Caco-2 (cell line): ENCODE measurements at places on chromosomes 13 and 19.

DNA sequence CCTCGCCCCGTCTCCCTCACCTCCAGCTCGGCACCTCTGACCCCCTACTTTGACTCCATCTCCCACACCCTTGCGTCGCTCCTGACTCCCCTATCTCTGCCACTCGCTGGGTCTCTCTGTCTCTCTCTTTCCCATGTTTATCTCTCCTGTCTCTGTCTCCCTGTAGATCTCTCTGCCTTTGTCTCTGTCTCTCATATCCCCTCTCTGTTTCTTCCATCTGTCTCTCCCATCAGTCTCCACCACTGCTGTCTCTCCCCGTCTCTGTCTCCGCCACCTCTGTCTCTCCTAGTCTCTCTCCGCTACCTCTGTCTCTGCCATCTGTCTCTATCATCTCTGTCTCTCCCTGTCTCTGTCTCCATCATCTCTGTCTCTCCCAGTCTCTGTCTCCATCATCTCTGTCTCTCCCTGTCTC is 12.4 kb upstream of the BBC3 start:
- DNase-seq = no peak

DNA sequence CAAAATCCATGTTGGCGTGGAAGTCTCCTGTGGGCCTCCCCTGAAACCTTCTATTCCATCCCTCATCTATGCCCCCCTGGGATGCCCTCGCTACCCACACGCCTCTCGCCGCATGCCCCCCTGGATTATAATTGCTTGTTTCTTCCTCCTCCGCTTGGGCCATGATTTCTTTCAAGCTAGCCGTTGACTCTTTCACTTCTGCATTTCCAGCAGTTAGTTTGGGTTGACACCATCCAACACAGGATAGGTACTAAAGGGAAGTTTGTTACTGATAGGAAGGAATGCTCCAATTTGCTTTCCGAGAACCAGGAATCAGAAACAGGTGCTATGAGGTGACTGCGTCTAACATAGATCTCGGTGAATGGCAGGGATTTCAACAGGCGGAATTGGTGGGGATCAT is 7.7 kb upstream of the SLC25A15 start:
- DNase-seq = no peak

- peak; percentile 88 for DNase-seq
Observed at GRCh38 chr19:45160870-45161737, at the start of gene NKPD1. TSS of gene NKPD1 (minus strand) at chr19:45160982. CDS start at chr19:45160150, 832 bp downstream.

- no peak for DNase-seq
Observed at GRCh38 chr13:23628765-23629565, 58.8 kb downstream of the TNFRSF19 start.

DNA sequence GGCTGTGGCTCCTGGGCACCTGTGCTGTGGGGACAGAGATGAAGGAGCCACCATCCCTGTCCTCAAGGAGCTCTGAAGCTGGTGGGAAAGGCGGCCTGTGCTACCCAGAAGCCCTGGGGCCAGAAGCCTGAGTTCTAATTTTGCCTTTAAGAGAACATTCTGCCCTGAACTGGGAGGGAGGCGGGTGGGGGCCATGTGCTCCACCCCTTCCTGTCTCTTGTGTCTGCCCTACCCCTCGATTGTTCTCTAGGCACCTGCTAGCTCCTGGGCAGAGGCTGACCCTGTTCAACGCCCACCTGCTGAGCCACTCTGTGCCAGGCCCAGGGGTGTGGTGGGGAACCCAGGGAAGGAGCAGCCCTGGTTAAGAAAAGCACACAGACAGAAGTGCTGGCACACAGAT is 5.9 kb downstream of the TRAPPC6A start:
- DNase-seq = no peak

DNA sequence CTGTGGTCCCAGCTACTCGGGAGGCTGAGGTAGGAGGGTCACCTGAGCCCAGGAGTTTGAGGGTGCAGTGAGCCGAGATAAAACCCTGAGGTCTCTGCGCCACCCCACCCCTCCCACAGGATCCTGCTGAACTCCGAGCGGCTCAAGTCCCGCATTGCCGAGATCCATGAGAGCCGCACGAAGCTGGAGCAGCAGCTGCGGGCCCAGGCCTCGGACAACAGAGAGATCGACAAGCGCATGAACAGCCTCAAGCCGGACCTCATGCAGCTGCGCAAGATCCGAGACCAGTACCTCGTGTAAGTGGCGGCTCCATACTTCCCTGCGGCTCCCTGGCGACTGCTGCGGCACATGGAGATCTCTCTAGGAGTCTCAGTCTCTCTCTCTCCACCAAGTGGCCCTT is 6.6 kb upstream of the IFI30 start:
- no peak for DNase-seq

DNA sequence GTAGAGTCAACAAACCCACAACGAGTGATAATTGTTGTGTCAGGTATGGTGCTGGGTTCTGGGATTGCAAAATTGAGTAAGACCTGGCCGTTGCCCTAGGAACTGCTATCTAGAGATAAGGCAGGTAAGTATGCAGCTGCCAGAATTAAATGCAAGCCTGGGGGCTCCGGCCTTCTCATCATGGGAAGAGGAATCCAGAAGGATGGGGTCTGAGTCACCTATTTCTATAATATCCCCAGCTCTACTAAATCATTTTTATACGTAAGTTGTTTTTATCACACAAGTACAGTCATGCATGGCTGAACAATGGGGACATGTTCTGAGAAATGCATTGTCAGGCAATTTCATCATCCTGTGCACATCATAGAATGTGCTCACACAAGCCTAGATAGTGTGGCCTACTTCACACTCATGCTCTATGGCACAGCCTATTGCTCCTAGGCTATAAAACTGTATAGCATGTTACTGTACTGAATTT is 203.0 kb downstream of the KLF5 start:
- DNase-seq = peak; percentile 73

- no peak for DNase-seq
Observed at GRCh38 chr19:1171755-1172352, 2.2 kb downstream of the SBNO2 start.

DNA sequence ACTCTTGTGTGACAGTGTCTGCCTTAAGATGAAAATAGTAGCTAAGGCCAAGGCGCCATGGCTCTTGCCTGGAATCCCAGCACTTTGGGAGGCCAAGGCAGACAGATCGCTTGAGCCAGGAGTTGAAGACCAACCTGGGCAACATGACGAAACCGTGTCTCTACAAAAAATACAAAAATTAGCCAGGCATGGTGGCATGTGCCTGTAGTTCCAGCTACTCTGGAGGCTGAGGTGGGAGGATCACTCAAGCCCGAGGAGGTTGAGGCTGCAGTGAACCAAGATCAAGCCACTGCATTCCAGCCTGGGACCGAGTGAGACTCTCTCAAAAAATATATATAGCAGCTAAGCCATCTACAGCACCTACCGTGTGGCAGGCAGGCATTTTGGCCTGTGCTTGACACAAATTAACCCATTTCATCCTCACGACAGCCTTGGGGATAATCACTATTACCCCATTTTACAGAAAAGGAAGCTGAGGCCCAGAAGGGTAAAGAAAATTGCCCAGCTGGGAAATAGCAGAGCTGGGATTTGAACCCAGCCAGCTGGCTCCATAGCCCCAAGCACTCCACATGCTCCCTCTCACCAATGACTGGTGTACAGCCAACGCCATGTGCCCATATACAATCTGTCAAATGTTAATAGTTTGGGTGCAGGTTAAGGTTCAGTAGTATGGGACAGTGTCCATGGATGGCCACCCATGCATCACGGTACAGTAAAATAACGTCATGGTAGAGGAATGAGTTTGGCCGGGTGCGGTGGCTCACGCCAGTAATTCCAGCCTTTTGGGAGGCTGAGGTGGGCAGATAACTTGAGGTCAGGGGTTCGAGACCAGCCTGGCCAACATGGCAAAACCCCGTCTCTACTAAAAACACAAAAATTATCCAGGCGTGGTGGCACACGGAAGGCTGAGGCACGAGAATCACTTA is 3.1 kb downstream of the SLC1A5 start:
- DNase-seq = no peak

DNA sequence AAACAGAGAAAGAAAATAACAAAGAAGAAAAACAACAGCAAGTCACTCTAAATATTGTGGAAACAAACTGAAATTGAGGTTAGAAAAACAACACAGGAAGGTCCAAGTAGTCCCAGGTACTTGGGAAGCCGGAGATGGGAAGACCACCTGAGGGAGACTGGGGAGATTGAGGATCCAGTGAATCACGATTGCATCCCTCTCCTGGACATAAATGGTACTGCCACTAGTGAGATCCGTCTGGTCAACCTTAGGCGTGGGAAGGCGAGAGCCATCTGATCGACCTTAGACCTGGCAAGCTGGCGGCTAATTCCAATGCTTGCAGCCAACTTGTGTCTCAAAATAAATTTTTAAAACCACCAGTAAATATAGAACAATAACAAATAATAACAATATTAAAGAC is 81.9 kb downstream of the ZNF726 start:
- DNase-seq = peak; percentile 23

DNA sequence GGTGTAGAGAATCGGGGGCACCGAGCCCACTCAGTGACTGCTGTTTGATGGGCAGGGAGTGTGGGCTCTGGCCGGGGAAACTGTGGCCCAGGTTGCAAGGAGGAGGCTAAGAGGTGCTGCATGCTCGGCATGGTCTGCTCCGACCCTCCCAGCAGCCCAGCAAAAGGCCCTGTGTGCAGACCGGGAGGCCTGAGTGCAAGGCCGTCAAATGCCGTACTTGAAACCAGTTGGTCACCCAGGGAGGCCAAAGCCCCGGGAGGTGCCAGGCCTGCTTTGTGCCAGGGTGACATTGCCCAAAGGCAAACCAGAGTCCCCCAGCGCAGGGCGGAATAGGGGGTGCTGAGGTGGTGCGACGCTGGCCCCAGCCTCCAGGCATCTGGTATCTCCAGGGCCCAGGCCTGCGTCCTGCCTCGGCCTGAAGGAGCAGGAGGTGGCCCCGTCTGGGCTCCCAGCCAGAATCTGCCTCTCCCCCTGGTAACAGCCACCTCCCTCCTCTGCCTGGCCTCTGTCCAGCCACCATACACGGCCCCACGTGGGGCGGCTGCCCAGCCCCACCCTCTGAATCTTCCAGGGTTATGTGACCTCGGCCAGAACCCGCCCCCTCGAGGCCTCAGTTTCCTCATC is 4.0 kb downstream of the PIK3R2 start:
- DNase-seq = no peak

- no peak for DNase-seq
Observed at GRCh38 chr19:49976496-49976895, 15.5 kb upstream of the SIGLEC11 start.

DNA sequence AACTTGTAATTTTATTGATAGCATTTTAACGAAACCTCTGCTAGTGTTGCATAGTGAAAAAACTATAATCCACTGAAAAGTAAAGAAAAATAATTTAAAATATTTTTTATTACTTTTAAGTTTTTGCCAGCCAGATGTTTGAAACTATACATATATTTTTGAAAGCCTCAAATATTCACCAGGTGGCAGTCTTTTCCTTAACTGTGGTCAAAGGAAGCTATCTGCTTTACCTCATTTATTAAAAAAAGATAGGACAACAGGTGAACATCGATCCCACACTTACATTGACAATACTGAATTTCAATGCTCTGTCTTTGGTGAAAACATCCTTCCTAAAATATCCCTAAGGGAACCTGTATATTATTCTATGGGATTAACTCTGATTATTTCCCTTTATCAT is 100.5 kb downstream of the TRPC4 start:
- DNase-seq = no peak

- no peak for DNase-seq
Observed at GRCh38 chr19:35279374-35279773, 3.0 kb upstream of the HAMP start.
